ENCODE measurements at places on chromosomes 6 and 20. TPM values are rescaled to one million over a fixed set of nuclear protein-coding genes. Genes with fewer than 3 reads are reported as not detected.

Gene AVP
- total RNA-seq, result not detected

Gene FRK
- 0.60 TPM for total RNA-seq

Gene PRPH2
- total RNA-seq, result 7.3 TPM

Gene DLK2
- total RNA-seq, result 4.4 TPM

Gene OLIG3
- not detected for total RNA-seq

Gene ARFGEF3
- 1.1 TPM for total RNA-seq

Gene PPIL6
- total RNA-seq, result 4.1 TPM

Gene IL17F
- total RNA-seq, result not detected

Gene CDKAL1
- total RNA-seq, result 13.7 TPM

Gene BEND6
- total RNA-seq, result 0.09 TPM

Gene ELOVL2
- total RNA-seq, result 0.06 TPM

Gene ENPP4
- total RNA-seq, result 7.5 TPM

Gene TGM3
- total RNA-seq, result not detected

Gene PRICKLE4
- 1.9 TPM for total RNA-seq

Gene LCA5
- total RNA-seq, result 3.5 TPM

Gene HLA-DOB
- total RNA-seq, result not detected

Gene SNAI1
- 13.4 TPM for total RNA-seq

Gene CLVS2
- 0.04 TPM for total RNA-seq

Gene TCF15
- total RNA-seq, result 0.86 TPM

Gene IYD
- not detected for total RNA-seq

Gene SNPH
- 8.1 TPM for total RNA-seq

Gene MPIG6B
- total RNA-seq, result not detected

Gene FOXA2
- total RNA-seq, result not detected

Gene COL12A1
- 0.66 TPM for total RNA-seq

Gene LY6G6F
- not detected for total RNA-seq

Gene PNPLA1
- total RNA-seq, result not detected

Gene PRSS16
- 4.4 TPM for total RNA-seq

Gene FNDC1
- total RNA-seq, result 0.25 TPM

Gene MCHR2
- total RNA-seq, result not detected

Gene FOXC1
- total RNA-seq, result 3.4 TPM

Gene SLC35D3
- total RNA-seq, result 2.4 TPM

Gene PLG
- not detected for total RNA-seq

Gene PREX1
- 15.3 TPM for total RNA-seq

Gene RCAN2
- 33.8 TPM for total RNA-seq

Gene TFB1M
- 14.8 TPM for total RNA-seq

Gene MRPL14
- total RNA-seq, result 66.4 TPM

Data from cardiac muscle cell (in vitro differentiated cells and primary cell).